ENCODE measurements at places on chromosomes 5 and 9.

DNA sequence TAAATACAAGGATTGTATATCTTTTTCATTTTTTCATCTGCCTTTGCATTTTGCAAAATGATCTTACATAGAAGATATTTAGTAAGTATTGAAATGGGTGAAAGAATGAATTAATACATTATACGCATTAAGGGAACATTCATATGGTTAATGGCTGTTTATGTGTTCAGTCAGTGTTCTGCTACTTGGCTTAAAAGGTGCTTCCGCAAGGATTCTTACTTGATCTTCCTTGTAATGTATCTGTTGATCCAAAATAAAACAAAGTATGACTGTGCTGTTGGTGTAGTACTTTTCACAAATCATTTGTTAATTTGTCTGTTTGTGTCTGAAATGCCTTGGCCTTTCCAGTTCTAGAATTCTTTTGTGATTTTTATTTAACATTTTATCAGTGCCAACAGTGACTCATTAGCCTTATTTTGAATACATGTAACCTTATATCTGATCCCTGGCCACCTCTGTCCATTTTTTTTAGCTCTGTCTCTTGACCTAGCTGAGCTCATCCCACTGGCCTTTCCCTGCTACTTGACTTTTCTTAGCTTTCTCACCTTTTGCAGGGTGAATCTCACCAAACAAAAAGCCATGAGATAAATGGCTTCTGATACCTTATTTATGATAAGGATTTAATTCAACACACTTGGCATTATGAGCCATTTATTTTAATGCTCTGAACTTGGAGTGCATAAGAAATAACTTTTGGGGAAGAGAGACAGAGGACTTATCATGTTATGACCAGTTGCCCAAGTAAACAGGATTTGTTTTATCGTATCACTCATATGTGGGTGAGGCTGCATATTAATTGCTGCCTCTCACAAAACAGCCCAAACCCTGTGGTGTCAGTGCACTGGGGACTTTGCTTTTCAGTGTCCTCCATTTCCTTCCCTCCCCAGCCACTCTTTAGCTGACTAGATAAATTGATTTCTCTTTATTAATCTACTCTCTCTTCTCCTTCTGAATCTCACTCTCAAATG lies 340.3 kb downstream of the KDM4C start:
- peak; percentile 15 for DNase-seq

DNA sequence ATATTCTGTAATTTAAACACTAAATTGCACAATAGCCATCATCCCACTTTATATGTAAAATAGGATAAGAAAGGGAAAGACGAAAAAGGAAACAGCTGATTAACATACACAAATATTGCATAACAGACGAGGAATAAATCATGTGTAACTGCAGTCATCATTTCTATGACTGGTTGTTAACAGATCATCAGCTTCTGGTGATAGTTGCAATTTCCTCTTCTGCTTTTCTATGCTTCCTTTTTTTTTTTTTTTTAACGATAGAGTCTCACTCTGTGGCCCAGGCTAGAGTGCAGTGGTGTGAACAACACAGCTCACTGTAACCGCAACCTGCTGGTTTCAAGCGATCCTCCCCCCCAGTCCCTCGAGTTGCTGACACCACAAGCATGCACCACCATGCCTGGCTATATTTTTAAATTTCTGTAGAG lies 22.5 kb upstream of the JAKMIP2 start:
- DNase-seq, result no peak

- peak; percentile 98 for DNase-seq
Measured at GRCh38 chr9:77807281-77807683, 159.2 kb upstream of the GNA14 start.

GRCh38 chr9:109811876-109812275 lies 31.9 kb downstream of the PALM2AKAP2 start:
- no peak for DNase-seq

DNA sequence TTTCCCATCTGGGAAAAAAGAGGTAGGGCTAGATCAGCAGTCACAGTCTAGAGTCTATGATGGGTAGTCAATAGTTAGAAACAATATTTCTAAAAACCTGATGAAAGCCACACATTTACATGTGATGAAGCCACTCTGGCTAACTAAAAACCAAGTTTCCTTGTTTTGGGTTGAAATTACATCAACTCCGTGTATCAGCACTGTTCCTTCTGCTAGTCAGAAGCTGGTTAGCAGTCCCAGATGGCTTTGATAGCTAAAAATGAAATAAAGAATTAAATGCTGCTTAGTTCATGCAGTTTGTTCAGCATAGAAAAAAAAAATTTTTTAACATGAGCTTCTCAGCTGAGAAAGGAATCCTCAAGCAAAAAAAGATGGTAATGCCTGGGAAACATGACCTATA lies 136.7 kb downstream of the FAM114A2 start:
- no peak for DNase-seq

- peak; percentile 53 for DNase-seq
Measured at GRCh38 chr9:77714077-77714549, 66.0 kb upstream of the GNA14 start.

- peak; percentile 17 for DNase-seq
Measured at GRCh38 chr9:91346644-91347043, 15.1 kb downstream of the AUH start.

DNA sequence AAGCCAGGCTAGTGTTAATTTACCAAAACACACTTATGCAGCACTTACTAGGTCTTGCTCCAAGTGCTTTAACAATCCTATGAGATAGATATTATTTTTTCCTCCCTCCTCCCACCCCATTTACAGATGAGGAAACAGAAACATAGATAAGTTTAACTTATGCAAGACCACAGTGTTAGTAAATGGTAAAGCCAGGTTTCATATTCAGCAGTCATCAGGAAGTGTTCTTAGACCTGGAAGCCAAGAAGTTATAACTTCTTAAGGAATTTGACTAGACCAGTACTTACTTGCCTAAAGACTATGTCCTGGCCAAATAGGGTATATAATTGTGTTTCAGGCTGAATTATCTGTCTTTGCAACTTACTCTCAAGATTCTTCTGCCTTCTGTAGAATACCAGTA lies 15.9 kb downstream of the ABHD17B start:
- peak; percentile 64 for DNase-seq

DNA sequence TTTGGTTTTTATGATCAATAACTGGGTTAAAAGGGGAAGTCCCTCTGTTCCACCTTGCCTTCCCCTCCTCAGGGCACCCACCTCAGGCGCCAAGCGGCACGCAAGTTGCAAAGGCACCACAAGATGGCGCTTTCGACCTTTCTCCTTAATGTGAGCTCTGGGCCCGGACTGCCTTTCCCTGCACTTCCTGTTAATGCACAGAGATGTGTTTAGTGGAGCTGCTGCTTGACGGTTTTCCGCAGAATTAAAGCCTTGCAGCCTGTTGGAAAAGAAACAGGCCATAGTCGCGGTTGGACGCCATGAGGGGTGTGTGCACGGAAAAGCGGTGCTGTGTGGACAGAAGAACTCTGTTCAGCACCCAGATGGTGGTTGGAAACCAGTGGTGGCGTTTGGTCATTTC lies 17.9 kb downstream of the CXCL14 start:
- DNase-seq, result peak; percentile 86

- peak; percentile 3 for DNase-seq
Measured at GRCh38 chr5:11719888-11720481, 184.3 kb downstream of the CTNND2 start.

GRCh38 chr5:131377785-131378325 lies 114.0 kb downstream of the CDC42SE2 start:
- DNase-seq, result peak; percentile 75

DNA sequence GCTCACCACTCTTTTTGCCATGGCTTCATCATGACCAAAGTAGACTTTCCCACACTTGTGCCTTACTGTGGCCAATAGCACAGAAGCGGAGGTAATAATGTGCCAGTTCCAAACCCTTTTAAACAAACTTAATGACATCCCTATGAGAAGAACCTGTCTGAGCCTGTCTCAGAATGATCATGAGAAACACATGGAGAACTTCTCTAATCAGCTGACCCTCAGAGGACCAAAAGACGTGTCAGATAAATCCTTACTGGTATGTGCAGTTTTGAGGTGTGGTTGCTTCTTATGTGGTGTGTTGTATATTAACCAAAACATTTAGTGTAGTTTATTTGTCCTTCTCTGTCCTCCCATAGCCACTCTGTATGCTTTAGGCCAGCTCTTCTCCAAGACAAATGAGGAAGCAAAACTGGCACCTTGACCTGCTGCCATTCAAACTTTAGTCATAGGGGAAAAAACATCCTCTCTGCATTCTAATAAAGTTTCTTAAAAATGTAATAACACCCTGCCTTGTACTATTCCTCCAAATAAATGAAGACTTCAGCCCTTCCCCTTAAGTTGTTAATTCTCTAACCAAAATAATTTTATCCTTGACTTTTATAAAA lies 168.9 kb downstream of the MUSK start:
- DNase-seq, result no peak

GRCh38 chr9:96674906-96675538 lies 19.9 kb upstream of the PRXL2C start:
- DNase-seq, result peak; percentile 65

DNA sequence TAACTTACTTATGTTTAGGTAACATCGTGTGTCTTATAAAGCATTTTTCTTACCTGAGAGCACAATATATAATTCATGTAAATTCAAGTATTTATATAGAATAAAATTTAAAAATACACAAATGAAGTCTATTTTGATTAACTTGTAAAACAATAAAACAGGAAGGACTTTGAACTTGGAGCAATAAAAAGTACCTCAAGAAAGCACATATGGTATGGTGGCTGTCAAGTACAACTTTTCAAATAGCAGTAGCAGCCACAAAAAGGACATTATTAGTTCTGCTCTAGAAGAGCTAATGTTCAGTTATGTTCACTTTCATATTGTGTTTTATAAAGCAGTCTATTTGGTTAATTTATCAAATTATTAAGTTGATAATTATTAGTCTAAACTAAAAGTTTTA lies 31.4 kb downstream of the SLF1 start:
- DNase-seq, result no peak

- DNase-seq, result peak; percentile 44
Measured at GRCh38 chr9:135830496-135830895, 76.8 kb downstream of the CAMSAP1 start.

DNA sequence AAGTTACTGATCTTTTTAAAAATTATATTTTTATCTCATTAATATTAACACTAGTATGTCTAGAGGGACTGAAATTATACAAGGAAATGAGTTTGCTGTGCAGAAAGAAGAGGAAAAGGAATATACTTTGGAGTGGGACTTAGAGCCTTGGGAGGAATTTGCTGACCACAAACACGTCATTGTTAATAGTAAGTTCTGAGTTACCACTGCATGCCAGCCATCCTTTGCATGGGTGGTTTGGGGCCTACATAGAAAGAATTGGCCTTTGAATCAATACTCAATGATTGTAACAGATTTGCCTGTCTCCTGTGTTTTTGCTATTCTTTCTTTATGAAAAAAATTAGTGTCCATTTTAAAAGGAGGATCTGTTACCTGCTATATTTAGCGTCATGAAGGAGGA lies 232.6 kb upstream of the TNC start:
- no peak for DNase-seq

- peak; percentile 73 for DNase-seq
Measured at GRCh38 chr5:95892784-95893354, 68.8 kb downstream of the ELL2 start.

DNA sequence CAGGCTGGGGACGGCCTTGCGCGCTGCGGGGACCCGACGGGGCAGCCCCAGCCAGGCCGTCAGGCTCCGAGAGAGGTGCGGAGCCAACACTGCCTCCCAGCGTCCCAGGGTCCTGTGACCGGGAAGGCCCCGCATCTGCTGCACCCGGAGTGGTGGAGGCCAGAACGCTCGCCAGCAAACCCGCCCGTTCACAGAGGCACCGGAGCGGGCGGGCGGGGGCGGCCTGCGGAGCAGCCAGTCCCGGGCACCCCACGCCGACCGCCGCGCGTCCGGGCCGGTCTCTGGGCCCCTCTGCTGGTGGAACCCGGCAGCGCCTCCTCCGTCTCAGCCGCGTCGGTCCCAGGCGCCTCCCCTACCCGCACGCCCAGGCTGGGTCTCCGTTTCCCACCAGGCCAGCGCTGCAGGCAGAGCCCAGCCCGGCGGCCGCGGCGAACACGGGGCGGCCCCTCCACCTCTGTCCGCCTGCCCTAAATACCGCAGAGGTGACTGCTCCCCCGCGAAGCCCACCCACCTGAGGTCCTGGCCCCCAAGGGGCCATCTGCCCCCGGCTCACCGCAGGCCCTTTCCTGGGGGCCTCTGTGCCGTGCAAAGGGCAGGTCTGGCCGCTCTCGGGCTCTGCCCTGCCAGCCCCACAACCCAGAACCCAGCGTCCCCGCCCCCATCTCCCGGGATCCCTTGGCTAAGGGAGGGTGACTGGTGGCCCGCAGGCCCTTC lies 15.9 kb downstream of the EXD3 start:
- DNase-seq, result peak; percentile 70

- DNase-seq, result no peak
Measured at GRCh38 chr5:58183078-58183785, 276.7 kb downstream of the PLK2 start.

DNA sequence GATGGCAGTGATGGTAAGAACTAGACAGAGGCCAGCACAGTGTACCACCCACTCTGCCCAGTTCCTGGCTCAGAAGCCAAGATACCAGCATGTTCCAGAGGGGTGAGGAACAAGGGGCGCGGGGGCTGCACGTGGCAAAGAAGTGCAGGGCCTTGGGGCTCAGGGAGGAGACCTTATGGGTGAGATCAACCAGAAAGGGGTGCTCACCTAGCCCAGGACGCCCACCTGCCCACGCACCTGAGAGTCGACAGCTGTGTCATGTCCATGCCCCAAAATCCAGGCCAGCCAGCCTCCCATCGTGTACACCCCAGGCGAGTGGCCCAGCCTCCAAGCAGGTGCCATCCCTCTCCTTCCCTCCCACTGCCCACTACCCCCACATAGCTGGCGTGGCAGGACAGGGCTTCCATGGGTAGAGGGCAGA lies 34.9 kb downstream of the BICD2 start:
- no peak for DNase-seq

GRCh38 chr9:113589407-113589806 lies 125.9 kb downstream of the RGS3 start:
- no peak for DNase-seq

DNA sequence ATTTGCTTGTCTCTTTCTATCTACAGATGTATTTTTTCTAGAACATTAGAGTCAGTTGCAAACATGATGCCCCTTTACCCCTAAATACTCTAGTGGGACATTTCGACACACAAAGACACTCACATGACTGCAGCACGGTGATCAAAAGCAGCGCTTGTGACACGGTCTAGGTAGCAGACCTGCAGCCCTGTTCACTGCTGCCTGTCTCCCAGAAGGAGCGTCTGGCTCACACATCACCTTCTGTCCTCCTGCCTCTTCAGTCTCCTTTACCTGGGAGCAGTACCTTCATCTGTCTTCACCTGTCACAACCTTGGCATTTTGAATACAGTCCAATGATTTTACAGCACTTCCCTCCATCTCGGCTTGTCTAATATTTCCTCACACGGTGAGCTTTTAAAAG lies 51.9 kb upstream of the SH3PXD2B start:
- DNase-seq, result no peak

Data from choroid plexus epithelial cell (primary cell).